ENCODE measurements at places on chromosomes 1 and 21. TPM values are rescaled to one million over a fixed set of nuclear protein-coding genes. Genes with fewer than 3 reads are reported as not detected.

DNA sequence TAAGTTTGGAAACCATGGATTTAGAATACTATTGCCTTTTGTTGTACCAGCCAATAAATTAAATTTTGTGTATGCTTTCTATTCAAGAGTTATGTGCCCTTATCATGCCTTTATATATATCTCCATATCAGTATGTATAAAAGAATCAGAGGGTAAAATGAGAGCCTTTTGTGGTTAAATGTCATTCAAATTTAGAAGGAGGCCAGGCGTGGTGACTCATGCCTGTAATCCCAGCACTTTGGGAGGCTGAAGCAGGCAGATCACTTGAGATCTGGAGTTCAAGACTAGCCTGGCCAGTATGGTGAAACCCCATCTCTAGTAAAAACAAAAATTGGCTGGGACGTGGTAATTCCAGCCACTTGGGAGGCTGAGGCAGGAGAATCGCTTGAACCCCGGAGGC is 88.9 kb downstream of the XPR1 start:
- DNase-seq: no peak

- DNase-seq: no peak
Observed at GRCh38 chr1:27945020-27945419, 10.2 kb downstream of the SMPDL3B start.

DNA sequence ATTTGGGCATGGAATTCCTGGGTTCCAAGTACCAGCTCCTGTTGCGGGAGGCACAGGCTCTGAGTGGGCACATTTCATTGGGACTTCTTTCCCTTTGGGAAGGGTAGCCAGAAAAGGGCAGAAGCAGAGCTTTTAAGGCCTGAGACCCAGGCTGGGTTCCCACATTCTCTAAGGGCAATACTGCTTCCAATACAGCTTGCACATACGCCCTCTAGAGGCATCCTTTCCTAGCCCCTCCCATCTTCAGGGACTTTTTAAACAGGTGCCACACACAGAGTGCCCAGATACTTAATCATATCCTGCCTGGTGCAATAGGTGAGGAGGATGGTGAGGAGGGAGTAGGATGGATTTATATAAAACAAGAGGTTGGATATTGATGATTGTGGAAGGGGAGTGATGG is 5.7 kb downstream of the GPR88 start:
- DNase-seq: no peak

DNA sequence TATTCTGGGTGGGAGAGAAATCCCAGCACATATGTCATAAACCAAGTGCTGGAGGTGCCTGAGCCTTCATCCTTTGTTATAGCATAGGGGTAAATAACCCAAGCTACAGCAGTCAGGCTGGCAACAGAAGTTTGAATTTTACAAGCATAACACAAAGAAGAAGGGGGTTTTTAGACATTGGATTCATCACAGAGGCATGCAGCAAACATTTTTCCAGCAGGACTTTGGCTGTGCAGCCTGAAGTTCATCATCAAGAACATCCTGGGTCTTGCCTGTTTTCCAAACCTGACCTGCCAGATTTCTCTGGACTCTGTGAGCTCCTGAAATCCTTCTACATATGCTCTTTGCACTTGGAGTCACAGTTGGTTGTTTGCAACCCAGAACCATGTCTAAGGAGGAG is 16.2 kb downstream of the PTGER3 start:
- no peak for DNase-seq

GRCh38 chr1:58709540-58710175 is 9.8 kb upstream of the MYSM1 start:
- DNase-seq: peak; percentile 39

GRCh38 chr1:50048791-50049190 is 25.0 kb upstream of the AGBL4 start:
- no peak for DNase-seq

DNA sequence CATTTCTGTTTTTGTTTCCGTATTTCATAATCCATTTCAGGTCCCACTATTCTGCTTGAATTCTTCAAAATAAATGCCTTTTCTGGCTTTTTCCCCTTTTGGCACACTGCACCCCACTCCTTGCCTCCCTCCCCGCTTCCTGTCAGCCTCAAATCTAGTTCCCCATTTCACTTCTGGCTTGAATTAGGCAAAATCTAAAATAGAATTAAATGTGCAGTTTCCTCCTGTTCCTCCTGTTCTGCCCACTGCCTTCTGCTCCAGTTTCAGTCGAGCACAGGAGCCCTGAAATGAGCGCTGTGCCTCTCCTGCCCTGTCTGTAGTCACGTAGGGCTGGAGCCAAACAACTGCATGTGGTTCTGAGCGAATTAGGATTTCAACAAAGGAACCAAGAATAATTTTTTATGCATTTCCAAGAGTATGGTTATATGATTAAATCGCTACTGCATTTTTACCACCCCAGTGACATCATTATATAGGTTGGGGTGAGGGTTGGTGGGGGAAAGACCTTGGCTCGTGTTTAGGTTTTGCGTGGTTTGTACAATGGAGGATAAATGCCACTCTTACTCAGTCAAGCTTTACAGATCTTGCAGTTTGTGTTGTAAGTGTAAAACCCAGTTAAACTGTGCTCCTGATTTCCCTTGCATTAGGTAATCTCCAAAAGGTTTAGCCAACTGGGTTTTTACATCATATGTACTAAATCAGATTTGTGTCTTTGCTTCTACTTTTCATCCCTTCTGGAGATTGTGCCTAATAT is 114.9 kb downstream of the VPS13D start:
- peak; percentile 30 for DNase-seq

DNA sequence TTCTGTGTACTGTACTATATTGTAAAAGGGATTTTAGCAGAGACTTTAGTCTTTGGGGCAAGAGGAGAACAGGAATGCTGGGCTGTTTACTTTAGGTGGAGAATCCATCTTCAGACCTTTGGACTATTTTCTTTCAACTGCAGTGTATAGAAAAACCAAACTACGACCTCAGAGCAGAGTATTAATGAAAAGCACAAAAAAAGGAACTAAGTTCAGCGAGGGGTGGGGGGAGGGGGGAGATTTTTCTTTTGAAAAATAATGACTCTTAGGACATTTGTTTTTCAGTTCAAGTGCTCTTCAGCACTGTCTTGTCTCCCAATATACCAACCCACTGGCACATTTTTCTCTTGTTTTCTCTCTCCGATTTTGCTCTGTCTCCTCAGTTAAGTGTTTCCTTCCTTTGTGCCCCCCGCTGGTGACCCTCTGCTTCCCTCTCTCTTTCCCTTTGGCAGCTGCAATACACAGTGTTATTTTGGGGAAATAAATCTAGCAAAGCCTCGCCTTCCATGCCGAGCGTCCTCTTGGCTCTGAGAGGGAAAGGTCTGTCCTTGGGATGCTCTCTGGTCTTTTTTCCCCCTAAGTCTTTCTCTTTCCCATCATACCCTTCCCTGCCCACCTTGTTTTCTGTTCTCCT is 44.8 kb downstream of the ACP6 start:
- peak; percentile 69 for DNase-seq

GRCh38 chr1:4176841-4177240 is 276.8 kb upstream of the C1orf174 start:
- DNase-seq: no peak

DNA sequence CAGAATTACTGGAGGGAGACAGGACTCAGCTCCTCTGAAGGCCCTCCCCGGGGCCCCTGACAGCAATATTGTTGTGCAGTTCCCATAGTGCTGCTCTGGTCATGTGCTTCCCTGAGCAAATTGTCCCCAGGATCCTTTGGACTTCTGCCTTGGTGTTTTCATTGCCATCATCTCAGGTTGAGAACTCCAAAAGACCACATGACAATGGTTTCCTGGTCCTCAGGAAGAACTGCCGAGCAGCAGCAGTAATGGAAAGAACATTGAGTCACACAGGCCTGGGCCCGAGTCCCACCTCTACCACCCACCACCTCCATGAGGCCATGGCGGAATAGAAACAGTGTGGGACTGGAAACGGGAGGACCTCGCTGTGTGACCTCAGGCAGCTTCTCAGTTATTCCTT is 6.3 kb upstream of the CTTNBP2NL start:
- DNase-seq: no peak

DNA sequence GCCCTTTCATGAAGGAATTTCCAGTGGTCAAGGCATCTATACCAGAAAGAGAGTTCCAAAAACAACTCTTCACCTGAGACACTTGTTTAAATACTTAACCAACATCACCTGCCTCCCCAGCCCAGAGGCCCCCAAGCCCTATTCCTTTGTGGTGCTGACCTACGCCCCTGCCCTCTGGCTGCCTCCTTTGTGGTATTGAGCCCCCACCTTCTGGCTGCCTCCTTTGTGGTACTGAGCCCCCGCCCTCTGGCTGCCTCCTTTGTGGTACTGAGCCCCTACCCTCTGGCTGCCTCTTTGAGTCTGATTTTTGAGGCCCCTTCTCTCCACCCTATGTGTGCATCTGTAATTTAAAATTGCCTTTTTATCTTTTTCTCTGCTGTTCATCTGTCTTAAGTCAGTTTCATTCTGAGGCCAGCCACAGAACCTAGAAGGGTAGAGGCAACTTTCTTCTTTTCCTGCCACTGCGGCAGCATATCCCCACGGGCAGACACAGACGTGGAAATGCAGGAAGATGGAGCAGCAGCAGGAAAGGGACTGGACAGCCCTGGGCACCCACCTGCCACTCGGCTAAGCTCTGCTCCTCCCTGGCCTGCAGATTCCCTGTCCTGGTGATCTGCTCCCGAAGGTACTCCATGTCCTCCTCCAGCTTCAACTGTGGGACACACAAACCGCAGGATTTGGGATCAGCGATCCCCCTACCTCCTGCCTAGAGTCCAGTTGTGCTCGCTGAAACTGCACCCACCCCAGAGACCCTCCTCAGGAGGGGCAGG is 3.2 kb downstream of the TRIM17 start:
- DNase-seq: peak; percentile 29

GRCh38 chr21:46193829-46194373 is 9.6 kb upstream of the SPATC1L start:
- DNase-seq: no peak

- DNase-seq: no peak
Observed at GRCh38 chr1:3588395-3588794, 22.9 kb downstream of the MEGF6 start.

DNA sequence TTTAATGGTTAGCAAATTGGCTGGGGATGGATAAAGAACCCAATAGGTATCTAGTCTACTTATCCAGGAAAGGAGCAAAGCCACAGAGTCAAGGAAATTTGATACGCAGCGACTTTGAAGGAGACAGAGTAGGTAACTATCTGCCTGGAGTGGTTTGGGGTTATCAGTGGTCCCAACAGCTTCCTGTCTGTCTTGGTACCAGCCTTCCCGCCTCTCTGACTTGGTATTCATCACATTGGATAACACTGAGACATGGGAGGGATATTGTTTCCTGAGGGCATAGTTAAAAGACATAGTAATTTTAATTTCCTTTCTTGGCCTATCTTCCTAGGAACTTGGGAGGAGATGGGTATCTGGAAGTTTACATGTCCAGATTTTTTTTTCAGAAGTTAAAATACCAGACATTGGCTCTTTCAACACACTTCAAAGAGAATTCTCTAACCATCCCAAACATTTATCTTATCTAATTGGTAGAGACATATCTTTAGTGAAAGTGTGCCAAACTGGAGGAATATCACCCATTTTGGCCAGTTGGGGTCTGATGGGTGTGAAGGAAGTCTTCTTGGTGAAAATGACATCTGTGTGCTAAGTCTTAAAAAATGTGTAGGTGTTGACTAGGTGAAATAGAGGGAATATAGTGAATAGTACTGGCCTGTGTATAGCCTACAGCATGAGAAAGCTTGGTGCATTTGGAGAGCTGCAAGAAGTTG is 65.0 kb downstream of the RGS5 start:
- no peak for DNase-seq

DNA sequence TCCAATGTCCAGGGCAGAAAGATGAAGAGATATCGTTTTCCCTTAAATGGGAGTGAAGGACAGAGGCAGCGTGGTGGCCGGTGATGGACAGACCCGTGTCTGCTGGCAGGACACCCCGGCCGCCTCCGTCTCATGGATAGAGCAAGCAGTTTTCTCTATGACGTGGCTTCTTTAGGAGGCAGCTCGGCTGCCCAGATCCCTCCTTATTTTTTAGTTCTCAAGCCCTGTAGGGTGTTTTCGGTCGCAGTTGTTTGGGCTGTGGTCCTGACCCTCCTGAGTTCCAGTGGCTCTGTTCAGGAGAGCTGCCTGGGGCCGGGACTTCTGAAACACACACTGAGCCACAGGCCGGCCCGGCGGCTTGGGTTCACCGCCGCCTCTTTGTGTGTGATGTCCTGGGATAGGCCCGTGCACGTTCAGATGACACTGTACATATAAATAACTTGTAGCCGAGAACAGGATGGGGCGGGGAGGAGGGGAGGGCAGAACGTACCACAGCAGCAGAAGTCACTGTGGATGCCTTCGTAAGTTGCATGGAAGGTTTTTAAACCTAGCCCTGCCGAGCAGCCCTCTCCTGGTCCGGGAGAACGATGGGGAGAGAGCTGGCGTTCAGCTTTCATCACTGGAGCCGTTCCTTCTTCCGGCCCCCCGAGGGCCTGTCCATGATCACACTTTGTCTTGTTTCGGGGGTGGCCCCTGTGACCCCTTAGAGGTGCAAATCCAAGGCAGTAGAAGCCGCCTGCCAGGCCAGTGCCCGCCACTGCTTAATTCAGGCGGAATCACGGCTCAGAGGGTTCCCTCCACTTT is 65.2 kb downstream of the SIK1 start:
- DNase-seq: no peak

DNA sequence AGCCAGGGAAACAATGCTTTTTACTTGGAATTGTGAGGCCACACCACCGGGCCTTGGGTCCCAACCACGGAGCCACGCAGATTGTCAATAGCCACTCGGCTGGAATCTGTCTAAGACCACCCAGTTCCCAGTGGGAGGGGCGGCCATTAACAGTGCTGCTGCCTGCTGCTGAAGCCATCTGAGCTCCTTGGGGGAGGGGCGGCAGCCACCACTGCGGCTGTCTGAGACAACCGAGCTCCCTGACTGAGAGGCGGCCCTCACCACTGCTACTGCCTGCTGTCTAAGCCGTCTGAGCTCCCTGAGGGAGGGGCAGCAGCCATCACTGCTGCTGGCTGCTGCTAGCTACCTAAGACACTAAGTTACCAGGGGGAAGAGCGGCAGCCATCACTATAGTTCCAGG is 64.3 kb downstream of the DMRTA2 start:
- DNase-seq: no peak

DNA sequence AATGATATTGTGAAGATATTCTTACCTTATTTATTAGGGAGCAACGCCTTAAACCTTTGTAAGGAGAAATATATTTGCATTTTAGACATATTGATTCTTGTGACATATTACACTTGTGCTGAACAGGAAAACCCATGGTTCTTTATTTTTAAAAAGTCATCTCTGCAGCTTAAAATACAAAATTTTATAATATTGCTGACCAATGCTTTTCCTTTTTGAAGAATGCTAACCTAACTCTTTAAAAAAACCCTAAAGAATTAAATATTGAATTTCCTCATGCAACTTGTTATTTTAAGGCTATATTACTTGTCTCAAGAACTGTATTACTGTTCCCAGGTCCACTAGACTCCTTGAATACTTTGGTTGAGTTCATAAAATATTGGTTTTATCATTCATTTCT is 99.0 kb downstream of the NEK7 start:
- no peak for DNase-seq

Gene OSCP1
- 16.2 TPM for total RNA-seq

Gene TINAGL1
- 61.7 TPM for total RNA-seq

Gene S100A5
- total RNA-seq: 1.5 TPM

Gene RIPPLY3
- not detected for total RNA-seq

Gene GPR25
- not detected for total RNA-seq

Gene OR2M5
- not detected for total RNA-seq

Gene CASZ1
- 2.2 TPM for total RNA-seq

Gene LCE2A
- not detected for total RNA-seq
